Upper lobe of left lung (tissue), 6 donors: ENCODE measurements at places on chromosomes 2 and 18. TPM values are rescaled to one million over a fixed set of nuclear protein-coding genes. Genes with fewer than 3 reads are reported as not detected.

GRCh38 chr2:238963161-238963970, 115.5 kb downstream of the TWIST2 start:
- no peak overlapping the region for H3K4me3 ChIP-seq
- no peaks in the 10 kb centered on the region for H3K4me1 ChIP-seq
- H3K27ac ChIP-seq, result no peak overlapping the region
- peak; percentile 37 for DNase-seq
- no peaks in the 10 kb centered on the region for H3K27me3 ChIP-seq

GRCh38 chr2:134715932-134716643, 2.7 kb downstream of the TMEM163 start:
- peaks cover 19% of the 10 kb centered on the region for H3K4me1 ChIP-seq
- no peak for DNase-seq
- H3K36me3 ChIP-seq, result no peaks in the 10 kb centered on the region
- H3K27ac ChIP-seq, result no peak overlapping the region
- H3K4me3 ChIP-seq, result peak overlapping the region; percentile 54

The ASXL3 gene
- 0.46 TPM for total RNA-seq

GRCh38 chr18:23240609-23240930, 105.3 kb downstream of the CABLES1 start:
- H3K36me3 ChIP-seq, result peaks cover 1% of the 10 kb centered on the region
- no peaks in the 10 kb centered on the region for H3K27me3 ChIP-seq
- peaks cover 27% of the 10 kb centered on the region for H3K4me1 ChIP-seq
- H3K27ac ChIP-seq, result no peak overlapping the region
- no peak overlapping the region for H3K4me3 ChIP-seq

DNA sequence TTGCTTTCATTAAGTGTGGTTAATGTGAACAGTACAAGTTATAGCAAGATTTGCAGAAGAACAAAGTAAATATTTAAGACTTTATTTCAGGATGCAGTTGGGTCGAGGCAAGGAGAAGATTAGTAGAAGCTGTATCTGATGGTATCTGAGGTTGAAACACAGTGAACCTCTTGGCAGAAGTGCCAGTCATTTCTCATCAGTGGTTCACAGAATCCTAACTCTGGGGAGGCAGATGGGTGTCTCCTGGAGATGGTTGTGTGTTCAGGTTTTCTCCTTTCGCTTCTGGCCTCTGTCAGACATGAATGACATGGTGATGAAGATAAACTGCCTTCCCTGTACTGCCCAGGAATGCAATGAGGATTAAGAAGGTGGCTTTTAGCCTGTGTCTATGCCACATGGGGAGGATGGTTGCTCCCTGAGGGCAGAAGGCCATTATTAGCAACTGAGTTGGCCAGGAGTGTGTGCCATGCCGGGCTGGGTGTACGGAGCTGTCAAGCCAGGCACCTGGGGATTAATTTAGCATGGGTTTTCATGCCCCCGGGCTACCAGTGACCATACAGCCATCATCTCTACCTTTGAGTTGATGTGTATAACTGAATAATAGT, 28.0 kb downstream of the MGAT5 start:
- H3K27ac ChIP-seq, result no peak overlapping the region
- no peak overlapping the region for H3K4me3 ChIP-seq
- no peaks in the 10 kb centered on the region for H3K36me3 ChIP-seq
- no peaks in the 10 kb centered on the region for H3K27me3 ChIP-seq

- no peaks in the 10 kb centered on the region for H3K36me3 ChIP-seq
- DNase-seq, result no peak
- H3K4me1 ChIP-seq, result peaks cover 21% of the 10 kb centered on the region
- H3K27me3 ChIP-seq, result no peaks in the 10 kb centered on the region
- no peak overlapping the region for H3K27ac ChIP-seq
- no peak overlapping the region for H3K4me3 ChIP-seq
Observed at GRCh38 chr2:235560345-235560744, 66.5 kb downstream of the AGAP1 start.

DNA sequence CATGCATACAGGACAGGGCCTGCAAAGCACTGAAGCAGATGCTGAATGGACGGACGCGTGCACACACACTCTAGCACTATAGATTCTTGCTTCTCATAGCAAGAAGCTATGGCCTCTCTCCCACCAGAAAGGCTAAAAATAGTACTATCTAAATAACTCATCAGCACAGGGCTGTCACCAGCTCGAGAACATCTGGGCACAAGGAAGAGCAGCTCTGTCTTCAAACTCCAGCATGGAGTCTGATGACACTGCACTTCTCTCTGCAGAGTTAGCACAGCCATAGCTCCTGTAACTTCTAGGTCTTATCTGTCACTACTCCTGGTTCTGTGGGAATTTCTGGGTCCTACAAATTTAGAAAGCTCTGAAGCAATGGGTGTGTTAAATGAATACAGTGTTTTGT, 123.5 kb downstream of the MYO5B start:
- no peak for DNase-seq
- no peak overlapping the region for H3K4me3 ChIP-seq
- no peaks in the 10 kb centered on the region for H3K4me1 ChIP-seq
- no peaks in the 10 kb centered on the region for H3K27me3 ChIP-seq
- H3K27ac ChIP-seq, result no peak overlapping the region

- no peaks in the 10 kb centered on the region for H3K27me3 ChIP-seq
- H3K4me1 ChIP-seq, result peaks cover 11% of the 10 kb centered on the region
- peak overlapping the region; percentile 46 for H3K4me3 ChIP-seq
- DNase-seq, result no peak
Observed at GRCh38 chr2:17517481-17518211, 594 bp downstream of the RAD51AP2 start.

The CLEC4F gene
- 0.54 TPM for total RNA-seq

The PROM2 gene
- 3.3 TPM for total RNA-seq
